Fibroblast of skin of left quadriceps (primary cell): ENCODE measurements at places on chromosomes 3 and 15.

GRCh38 chr3:156768390-156768789 is 57.8 kb upstream of the LEKR1 start:
- no peak for DNase-seq

DNA sequence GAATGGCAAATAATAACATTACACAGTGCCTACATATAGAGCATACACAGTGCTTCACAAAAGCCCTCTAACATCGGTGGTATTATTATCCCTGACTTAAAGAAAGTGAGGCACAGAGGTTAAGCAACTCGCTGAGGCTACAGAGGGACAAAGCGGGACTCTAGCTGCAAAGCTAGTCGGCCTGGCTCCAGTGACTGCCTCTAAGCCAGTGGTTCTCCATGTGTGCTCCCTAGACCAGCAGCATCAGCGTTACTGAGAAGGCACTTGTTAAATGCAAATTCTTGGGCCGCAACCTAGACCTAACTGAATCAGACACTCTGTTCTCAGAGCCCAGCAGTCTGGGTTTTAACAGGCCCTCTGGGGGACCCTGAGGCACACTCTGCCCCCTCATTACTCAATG is 33.1 kb upstream of the LIPC start:
- no peak for DNase-seq

- DNase-seq, result no peak
Measured at GRCh38 chr3:45564172-45564571, 30.4 kb upstream of the LIMD1 start.

GRCh38 chr3:147403511-147403910 is 2.8 kb downstream of the ZIC4 start:
- no peak for DNase-seq
